Hematopoietic multipotent progenitor cell treated with erythropoietin and hydrocortisone succinate and interleukin-3 and kit ligand, for 6 days (in vitro differentiated cells): ENCODE measurements at places on chromosomes 11 and 22.

GRCh38 chr11:95081412-95081811, 8.2 kb upstream of the ENDOD1 start:
- DNase-seq = no peak

DNA sequence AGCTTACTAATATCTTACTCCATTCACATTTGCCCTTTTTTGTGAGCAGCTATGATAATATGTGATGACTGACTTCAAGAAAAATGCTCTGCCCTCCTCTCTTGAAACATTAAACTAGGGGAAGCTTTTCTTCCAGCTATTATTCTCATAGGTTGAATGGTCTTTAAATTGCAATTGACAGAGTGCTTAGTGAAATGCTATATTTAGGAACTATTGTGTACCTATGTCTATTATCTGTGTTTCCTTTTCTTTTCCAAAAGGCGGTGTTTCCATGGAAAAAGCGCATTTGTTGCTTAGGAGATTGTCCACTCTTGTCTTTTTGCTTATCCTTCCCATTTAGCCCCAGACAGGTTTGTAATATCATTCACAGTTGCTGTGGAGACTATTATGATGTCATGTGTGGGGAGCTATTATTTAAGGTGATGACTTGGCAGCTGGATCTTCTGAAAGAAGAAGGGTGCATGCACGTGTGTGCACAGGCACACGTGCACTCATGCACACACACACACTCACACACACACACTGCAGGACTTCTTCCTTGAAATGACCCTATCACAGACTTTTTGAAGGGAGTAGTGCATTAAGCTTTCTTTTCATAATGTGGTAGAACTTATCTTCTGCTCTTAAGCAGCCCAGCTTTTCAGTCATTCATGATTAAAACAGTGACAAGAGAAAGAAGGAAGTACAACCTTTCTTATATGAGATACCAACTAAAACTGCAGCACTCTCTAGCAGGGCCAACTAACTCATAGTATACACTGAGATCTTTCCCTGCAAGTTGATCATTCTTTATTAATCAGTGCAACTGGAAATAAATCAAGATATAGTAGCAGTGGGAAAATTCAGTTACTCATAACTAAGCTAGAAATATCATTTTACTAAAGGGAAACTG, 340.8 kb upstream of the MTNR1B start:
- DNase-seq = no peak

- no peak for DNase-seq
Measured at GRCh38 chr11:44623731-44624491, 58.4 kb downstream of the CD82 start.

DNA sequence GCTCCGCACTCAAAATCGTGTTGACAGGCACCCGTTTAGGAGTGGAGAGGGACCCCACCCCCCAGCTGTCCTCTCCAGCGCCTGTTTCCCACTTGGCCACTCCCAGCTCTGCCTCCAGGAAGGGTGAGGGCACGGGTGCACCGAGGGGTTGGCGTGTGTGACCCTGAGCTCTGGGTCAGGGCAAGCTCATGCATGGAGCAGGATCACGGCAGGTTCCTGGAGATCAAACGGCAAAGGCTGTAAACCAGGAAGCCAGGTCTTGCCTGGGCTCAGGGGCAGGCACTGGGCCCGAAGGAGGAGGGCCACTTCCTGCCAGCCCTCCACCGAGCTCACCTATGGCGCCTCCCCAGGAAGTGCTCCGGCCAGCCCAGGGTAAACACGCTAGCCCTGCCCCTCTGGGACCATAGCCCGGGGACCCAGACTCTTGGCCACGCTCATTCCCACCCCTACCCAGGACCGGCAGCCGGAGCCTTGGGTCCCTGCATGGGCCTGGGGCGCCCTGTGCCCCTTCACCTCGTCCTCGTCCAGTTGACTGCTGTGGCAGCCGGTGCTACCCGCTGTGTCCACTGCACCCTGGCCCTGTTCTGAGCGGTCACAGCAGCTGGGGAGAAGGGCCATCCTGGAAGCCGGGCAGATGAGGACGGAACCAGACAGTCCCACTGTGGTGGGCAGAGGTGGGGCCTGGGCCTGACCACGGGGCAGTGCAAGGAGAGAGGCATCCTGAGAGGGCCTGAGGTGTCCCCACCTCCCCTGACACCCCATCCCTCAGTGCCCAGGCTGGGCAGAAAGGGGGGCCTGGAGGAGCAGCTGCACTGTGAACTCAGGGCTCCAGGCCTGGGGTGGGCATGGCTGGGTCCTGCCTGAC, 1.0 kb upstream of the EPS8L2 start:
- no peak for DNase-seq

- peak; percentile 10 for DNase-seq
Measured at GRCh38 chr11:16293204-16293681, 63.1 kb downstream of the SOX6 start.

- no peak for DNase-seq
Measured at GRCh38 chr11:125105926-125106325, 5.5 kb downstream of the TMEM218 start.

- DNase-seq = no peak
Measured at GRCh38 chr11:90766121-90766520, 543.3 kb upstream of the CHORDC1 start.
